NCI-H1092 treated with DMSO at 0.1 percent for 48 hours (cell line): ENCODE measurements at places on chromosomes 7 and 10.

DNA sequence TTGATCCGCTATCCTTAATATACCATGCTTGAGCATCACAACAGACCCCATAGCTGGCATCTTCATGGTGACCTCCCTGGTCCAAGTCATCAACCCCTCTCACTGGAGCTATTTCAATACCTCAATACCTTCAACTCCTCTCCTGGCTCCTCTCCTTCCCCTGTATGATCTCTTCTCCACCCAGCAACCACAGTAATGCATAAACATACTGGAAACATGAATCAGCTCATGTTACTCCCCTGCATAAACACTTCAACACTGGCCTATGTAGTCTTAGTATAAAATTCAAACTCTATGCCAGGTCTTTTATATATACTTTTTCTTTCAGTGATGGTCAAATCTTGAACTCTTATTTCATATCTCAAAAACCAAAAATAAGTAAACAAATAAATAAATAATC is 31.8 kb upstream of the TMEM273 start:
- DNase-seq: no peak

DNA sequence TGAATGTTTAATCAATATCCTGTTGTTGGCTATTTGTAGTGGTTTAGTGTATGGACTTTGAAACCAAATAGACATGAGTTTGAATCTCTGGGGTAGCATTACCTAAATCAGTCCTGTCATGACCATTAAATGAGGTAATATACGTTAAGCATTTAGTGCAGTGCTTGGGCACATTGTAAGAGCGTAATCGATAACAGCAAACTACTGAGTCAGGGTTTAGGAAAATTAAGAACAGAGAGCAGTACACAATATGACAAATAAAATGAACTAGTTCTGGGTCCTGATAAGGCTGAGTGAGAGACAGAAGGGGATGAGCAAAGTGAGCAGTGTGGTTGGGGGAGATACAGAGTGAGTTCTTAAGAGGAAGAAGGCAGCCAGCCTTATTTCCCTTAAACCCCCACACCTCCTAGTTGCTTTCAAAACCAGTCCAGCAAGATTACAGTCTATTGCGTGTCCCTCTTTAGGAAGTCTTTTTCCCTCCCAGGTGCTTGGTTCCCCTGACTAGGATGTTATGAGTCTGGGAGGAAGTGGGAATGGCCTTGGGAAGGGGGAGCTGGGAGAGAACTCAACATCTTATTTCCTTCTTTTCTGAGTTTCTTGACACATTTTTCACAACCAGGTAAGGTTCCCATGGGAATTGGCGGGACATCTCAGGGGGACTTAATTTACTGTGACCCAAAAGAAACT is 171.0 kb downstream of the SND1 start:
- no peak for DNase-seq

GRCh38 chr7:32091608-32092210 is 21.5 kb upstream of the PDE1C start:
- no peak for DNase-seq

- DNase-seq: no peak
These were observed 286.0 kb downstream of the TWIST1 start for GRCh38 chr7:18831419-18831818.

- no peak for DNase-seq
These were observed 156.2 kb upstream of the LYZL1 start for GRCh38 chr10:29132551-29133111.

DNA sequence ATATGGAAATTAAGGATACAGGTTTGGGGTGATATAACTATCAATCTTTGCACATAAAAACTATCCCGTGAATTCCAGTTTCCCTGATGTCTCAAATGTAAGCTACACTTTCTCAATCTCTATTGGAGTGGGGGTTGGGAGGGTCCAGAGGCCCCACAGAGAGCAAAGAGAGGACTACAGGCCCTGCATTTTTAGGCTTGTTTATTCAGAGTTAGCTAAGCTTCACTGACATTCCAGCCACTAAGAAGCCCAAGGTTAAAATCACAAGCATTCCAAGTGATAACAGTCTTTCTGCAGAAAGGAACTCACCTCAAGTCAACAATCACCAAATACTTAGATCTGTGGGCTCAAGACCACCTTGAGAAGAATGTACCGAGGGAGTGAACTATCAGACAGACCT is 31.6 kb upstream of the LAMB1 start:
- no peak for DNase-seq

DNA sequence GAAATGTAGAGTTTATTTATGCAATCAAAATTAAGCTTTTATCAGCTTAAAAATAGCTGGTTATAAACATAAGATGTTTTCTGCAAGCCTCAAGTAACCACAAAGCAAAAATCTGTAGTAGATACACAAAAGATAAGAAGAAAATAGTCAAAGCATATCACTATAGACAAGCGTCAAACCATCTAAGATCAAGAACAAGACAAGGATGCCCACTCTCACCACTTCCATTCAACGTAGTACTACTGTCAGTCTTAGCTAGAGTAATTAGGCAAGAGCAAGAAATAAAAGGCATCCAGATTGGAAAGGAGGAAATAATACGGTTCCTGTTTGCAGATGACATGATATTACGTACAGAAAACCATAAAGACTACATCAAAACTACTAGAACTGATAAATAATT is 17.5 kb upstream of the CYP2E1 start:
- DNase-seq: no peak

- no peak for DNase-seq
These were observed 40.0 kb upstream of the NPFFR1 start for GRCh38 chr10:70323697-70324338.

GRCh38 chr10:43355749-43356371 is 15.6 kb upstream of the FXYD4 start:
- DNase-seq: no peak

DNA sequence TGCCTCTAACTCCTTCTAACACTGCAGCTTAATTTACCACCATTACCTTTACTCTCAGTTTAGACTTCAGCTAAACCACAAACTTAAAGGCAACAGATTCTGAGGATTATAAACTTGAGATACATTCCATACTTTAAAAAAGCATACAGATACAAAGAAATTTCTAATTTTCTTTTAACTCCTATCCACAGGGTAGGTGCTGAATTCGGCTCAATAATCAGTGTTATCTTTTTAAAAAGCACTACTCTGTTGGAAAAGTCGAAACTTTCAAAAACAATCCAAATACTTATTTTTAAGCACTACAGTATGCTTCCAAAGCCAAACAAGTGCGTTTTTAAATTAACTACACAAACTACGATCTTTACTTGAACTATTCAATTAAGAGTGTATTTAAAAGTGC is 1.0 kb downstream of the SMNDC1 start:
- DNase-seq: no peak

DNA sequence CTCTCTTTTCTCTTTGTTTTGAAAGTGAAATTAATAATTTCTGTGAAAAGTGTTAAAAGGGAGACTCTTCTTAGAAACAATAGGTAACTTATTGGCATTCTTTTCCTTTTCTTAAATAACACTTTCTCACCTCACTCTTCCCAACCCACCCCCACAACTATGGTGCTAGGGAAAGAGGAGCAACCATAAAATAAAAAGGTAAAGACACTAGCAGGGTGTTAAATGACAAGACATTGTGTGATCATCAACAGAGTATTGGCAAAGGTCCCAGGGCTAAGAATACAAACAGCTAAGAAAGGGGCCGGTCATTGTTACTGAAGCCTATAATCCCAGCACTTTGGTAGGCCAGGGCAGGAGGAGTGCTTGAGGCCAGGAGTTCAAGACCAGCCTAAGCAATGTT is 183.7 kb downstream of the NEBL start:
- DNase-seq: no peak

DNA sequence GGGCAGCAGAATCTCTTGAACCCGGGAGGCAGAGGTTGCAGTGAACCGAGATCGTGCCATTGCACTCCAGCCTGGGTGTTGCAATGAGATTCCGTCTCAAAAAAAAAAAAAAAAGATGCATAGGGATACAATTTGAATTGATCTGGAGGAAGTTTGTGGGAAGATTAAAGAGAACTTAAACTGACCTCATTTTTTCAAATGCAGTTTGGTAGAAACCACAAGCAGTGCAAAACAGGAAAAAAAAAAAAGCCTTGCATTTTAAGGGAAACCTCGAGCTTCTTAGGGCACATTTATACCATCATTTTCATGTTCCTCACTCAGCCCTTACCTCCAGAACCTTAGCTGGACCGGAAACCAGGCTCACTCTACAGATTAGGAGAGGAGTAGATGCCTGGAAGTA is 2.8 kb downstream of the KCTD7 start:
- DNase-seq: no peak

DNA sequence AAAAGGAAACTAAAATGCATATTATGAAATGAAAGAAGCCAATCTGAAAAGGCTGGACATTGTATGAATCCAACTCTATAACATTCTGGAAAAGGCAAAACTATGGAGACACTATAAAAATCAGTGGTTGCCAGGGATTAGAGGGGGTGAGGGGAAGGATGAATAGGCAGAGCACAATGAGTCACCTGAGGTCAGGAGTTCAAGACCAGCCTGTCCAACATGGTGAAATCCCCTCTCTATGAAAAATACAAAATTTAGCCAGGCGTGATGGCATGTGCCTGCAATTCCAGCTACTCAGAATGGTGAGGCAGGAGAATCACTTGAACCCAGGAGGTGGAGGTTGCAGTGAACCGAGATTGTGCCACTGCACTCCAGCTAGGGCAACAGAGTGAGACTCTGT is 324.8 kb upstream of the PHYHIPL start:
- DNase-seq: no peak

- no peak for DNase-seq
These were observed 519.1 kb upstream of the ANKRD30A start for GRCh38 chr10:36606234-36606839.

GRCh38 chr7:87935384-87935706 is 1.3 kb downstream of the ADAM22 start:
- DNase-seq: peak; percentile 19

- DNase-seq: no peak
These were observed 482 bp downstream of the CCDC6 start for GRCh38 chr10:59905731-59906416.

DNA sequence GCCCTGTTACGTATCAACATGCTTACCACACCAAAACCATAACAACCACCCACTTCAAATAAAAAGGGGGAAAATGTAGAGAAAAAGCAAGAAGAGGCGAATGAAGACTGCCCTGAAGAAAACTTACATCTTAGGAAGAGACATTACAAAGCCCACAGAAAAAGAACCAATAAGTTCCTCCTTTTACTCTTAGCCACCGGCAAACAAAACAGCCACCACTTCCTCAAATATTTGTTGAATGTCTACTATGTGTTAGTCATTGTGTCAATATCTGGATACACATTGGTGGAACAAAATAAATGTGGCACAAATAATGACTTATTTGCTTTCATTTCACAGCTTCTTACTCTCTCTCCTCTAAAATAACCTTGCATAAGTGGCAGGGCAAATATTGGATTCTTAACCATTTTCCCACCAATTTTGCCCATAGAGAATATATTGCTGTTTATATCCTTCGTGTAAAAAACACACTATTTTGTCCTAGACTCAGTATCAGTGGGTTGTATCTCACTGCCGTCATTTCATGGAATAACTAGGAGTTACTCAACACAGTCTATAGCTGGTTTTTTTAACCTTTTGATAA is 106.8 kb downstream of the ANK3 start:
- no peak for DNase-seq

DNA sequence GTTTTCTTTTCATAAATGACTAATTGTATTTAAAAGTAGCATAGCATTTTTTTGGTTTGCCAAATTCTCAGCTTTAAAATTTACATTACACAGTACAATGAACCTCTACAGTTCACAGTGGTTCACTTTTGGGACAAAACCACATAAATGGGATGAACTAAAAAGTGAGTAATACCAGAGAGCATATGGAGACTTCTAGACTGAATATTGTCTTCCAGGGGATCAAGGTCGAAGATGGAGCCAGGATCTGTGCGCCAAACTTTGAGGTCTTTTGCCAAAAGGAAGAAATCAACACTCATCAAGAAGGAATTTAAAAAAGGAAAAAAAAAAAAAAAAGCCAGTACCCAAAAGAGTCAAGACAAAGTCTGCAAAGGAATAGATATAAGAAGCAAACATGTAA is 87.5 kb downstream of the NEBL start:
- DNase-seq: no peak

GRCh38 chr7:70288781-70289456 is 690.6 kb downstream of the AUTS2 start:
- DNase-seq: no peak

GRCh38 chr10:23158370-23158769 is 33.7 kb upstream of the PTF1A start:
- DNase-seq: peak; percentile 59

- DNase-seq: no peak
These were observed 73.7 kb downstream of the EVX1 start for GRCh38 chr7:27316311-27316710.

DNA sequence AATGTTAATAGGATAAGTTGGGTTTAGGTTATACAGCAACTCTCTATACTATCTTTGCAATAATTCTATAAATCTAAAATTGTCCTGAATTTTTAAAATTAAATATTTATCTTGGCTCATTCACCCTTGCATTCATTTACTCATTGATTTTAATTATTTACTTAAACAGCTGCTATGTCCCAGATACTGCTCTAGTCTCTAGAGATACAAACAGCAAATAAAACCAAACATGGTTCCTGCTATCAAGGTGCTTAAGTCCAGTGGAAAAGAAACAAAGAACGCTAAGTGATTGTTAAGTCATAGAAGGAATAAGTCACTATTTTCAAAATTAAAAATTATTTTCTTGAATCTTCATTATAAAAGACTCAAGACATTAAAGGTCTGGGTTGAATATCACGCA is 29.9 kb upstream of the MAT1A start:
- no peak for DNase-seq

DNA sequence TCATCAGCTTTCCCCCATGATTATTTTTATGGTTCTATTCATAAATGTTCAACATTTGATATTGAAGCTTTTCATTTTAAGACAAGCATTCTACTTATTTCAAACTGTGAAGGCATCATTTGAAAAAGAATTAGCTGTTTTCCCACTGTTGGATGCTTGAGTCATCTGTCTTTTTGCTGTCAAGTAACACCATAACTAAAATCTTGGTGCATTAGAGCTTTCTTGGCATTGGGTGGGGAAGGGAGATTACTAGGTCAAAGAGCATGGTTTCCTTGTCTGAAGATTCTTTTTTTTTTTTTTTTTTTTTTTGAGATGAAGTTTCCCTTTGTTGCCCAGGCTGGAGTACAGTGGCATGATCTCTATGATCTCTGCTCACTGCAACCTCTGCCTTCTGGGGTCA is 68.5 kb downstream of the CTBP2 start:
- no peak for DNase-seq
